ENCODE measurements at places on chromosomes 2 and 18. TPM values are rescaled to one million over a fixed set of nuclear protein-coding genes. Genes with fewer than 3 reads are reported as not detected.

The CWC22 gene
- 4.9 TPM for total RNA-seq

The ADAM23 gene
- total RNA-seq, result 0.28 TPM

The SP140 gene
- 0.16 TPM for total RNA-seq

The RBM44 gene
- 0.29 TPM for total RNA-seq

The COL4A3 gene
- 0.38 TPM for total RNA-seq

The DNAJC27 gene
- 2.9 TPM for total RNA-seq
